ENCODE measurements at places on chromosomes 1 and 21.

DNA sequence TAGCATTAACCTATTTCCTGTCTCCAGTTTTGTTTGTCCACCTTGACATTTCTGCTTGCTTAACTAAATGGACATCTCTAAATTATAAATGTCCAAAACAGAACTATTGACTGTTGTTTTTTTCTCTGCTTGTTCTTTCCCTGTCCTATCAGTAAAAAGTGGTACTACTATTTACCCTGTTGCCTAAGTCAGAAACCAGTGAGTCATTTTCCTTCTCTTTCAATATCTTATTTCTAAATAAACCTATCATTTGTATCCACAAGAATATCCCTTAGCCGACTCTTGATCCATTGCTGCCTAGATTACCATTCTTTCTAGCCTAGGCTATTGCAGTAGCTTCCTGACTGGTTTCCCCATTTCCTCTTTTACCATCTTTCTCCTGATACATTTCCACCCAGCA, 22.5 kb downstream of the MIER1 start:
- no peak for DNase-seq

DNA sequence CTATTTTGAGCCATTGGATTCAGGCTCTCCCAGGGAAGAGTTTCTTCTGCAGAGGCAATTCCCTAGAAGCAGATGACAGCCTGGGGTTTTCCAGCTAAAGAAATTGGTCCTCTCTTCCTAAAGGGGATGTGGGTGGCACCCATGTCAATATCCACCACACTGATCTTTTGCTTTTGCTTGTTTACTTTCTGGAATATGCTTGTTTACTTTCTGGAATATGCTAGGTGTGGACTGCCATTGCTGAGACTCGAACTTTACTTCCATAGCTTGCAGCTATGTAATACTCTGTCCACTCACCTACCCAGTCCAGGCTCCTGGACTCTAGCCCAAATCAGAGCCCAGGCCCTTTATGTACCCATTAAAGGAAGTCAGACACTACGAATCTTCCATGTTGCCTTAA, 92.1 kb upstream of the SMYD2 start:
- no peak for DNase-seq

- DNase-seq: no peak
Measured at GRCh38 chr1:19073311-19074186, 117.1 kb upstream of the IFFO2 start.

- no peak for DNase-seq
Measured at GRCh38 chr1:3455670-3456448, 1.4 kb downstream of the ARHGEF16 start.

- DNase-seq: peak; percentile 44
Measured at GRCh38 chr1:116574581-116575291, 3.9 kb upstream of the CD58 start.

DNA sequence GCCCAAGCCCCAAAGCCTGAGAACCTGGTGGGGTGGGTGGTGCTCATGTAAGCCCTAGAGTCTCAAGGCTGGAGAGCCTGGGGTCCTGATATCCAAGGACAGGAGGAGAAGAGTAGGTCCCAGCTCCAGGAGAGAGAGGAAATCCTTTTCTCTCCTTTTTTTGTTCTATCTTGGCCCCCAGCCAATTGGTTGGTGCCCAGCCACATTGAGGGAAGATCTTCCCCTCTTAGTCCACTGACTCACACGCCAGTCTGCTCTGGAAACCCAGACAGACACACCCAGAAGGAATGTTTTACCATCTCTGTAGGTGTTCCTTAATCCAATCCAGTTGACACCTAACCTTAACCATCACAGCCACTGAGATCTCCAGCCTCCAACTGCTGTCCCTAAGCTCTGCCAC, 16.2 kb upstream of the LIN9 start:
- no peak for DNase-seq

DNA sequence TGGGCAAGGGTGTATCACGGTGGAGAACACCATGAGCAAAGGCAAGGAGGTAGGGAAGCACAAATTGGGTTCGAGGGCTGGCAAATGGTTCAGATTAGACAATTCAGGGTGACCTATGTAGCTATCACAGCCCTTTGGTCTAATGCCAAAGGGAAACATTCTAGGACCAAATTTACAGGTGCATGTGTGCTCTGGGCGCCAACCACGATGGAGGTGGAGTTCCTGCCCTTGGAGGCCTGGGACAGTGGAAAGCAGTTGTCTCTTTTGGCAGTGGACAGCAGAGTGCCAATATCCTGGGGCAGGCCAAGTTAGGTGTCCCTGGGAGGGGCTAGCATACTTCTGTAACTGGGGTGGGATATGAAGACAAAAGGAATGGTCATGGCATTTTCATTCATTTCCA, 40.1 kb downstream of the IGFN1 start:
- DNase-seq: no peak

- no peak for DNase-seq
Measured at GRCh38 chr1:236808564-236809130, 13.6 kb downstream of the MTR start.

DNA sequence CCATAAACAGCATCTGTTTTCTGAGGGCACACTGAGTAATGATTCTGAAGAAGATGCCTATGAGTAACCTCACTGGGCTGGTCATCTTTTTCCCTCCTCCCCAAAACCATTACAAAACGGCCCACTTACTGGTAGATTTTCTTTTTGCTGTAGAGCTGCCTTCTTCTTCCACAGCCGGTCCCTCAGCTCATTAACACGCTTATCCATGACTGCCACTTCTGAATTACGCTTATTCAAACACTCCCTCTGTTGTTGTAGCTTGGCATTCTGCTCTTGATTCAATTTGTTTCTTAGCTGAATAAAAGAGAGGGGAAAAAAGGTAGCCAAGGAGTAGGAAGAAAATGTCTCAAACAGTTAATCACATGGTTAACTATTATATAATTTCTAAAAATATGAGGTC, 43.1 kb downstream of the TP53BP2 start:
- no peak for DNase-seq

GRCh38 chr1:203116091-203116820, 11.3 kb upstream of the ADORA1 start:
- DNase-seq: no peak

DNA sequence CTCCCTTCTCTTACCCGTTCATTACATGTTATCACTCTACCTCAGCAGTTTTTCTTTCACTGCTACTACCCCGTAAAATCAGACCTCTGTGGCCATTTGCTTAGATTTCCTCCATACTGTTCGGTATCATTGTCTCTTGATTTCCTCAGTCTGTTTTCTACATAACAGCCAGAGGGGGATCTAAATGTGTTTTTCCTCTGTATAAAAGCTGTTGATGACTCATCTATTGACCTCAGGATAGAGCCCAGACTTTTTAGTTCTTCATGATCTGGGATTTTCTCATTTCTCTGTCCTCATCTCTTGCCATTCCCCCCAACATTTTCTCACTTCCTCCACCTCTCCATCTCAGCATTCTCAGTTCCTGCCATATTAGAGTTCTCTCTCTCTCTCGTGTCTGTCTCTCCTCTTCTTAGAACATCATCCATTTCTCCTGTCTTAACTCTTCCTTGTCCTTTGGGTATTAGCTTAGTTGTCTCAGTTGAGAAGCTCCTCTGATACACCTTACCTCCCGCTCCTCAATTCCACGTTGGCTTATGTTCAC, 10.5 kb downstream of the OTUD3 start:
- no peak for DNase-seq

- DNase-seq: no peak
Measured at GRCh38 chr1:80359666-80360065, 1353.1 kb upstream of the ADGRL4 start.

GRCh38 chr1:156513185-156513584, 12.6 kb upstream of the MEF2D start:
- no peak for DNase-seq

GRCh38 chr1:63277195-63278192, 44.9 kb upstream of the FOXD3 start:
- DNase-seq: no peak

DNA sequence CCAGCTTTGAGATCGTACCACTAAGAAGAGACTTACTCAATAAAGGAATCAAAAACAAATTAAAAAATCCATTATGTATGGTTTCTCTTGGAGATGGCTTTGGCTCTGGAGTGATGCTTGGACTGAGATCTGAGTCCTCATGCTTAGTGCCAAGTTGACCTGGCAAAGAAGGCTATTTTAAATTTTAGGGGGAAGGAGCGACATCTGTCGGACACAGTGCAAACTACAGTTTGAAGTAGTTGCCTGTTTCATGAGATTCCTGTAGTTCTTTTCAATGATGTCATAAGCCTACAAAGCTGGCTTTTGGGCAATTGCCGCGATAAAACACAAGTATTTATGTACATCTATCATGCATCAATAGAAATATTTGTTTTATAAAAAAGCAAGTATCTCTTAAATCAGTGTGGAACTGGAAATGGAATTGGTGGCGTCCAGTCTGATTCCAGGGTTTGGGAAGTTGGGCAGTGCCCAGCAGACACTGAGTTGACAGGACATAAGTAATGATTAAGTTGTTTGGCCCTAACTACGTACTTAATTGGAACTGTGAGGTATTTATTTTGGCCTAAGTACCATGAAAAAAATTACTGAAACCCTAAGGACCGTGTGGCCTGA, 50.0 kb downstream of the TBCE start:
- DNase-seq: peak; percentile 76

DNA sequence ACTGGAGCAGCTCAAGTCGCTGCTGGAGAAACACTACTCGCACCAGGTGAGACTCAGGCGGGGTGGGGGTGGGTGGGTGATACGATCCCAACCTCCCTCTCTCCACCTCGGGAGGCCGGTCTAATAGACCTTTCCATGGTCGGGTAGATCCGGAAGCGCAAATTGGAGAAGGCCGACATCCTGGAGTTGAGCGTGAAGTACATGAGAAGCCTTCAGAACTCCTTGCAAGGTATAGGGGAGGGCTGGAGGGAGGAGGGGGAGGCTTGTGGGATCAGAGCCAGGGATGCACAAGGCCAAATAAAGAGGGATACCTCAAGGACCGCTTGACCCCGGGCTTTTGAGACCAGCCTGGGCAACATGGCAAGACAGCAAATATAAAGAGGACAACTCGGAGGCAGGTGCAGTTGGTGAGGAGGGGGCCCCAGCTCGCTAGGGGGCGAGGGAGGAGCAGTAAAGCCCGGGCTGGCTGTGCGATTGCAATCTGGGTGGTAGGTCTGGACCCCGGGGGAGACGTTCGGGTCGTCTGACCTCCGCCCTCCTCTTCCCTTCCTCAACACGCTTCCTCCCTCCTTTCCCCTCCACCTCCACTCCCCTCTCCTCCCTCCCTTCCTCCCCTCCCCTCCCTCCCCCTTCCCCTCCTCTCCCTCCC, 546 bp downstream of the HES3 start:
- no peak for DNase-seq

DNA sequence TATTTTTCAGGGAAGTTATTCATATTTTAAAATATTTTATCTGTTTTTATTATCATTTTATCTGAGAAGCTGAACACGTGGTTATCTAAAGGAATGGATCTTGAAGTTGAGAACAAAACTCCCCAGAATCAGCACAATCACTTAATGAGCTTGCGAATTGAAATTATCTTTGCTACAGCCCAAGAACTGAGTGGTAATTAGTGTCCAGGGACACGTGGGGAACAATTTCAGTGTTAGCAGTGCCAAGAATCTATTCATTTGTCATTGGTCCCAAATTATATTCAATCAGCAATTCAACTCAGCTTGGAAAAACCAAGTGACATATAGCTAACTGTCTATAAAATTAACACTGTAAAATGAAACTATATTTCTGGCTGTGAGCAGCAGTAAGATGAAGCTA, 197.6 kb upstream of the UBE2U start:
- DNase-seq: no peak

DNA sequence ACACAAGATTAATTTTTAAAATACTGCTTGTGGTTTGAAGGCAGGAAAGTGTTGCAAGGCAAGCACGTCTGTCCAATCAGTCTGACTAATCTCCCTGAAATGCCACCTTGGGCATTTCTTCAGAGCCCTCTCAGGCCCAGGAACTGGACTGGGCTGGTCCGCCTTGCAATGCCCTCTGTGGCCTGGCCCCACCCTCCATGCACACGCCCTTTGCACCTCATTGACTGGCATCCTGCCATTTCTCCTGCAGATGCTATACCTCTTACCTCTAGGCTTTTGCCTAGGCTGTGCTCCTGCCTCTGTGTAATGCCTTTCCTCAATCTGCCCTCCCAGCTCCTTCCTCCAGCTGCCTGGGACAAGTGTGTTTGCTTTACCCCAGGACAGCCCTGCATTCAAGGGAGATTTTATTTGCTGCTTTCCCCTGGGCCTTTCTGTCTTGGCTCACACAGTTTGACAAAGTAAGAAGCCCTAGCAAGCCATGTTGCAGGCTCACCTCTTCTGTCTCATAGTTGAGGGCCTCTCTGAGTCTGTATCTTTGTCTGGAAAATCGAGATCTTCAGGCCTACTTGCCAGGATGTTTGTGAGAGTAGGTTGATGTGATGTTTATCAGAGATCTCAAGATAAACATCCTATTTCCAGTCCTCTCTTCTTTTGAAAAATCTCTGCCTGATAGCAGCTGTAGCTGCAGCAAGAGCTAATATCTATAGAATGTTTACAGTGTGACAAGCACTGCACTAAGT, 149.2 kb upstream of the JUN start:
- no peak for DNase-seq

DNA sequence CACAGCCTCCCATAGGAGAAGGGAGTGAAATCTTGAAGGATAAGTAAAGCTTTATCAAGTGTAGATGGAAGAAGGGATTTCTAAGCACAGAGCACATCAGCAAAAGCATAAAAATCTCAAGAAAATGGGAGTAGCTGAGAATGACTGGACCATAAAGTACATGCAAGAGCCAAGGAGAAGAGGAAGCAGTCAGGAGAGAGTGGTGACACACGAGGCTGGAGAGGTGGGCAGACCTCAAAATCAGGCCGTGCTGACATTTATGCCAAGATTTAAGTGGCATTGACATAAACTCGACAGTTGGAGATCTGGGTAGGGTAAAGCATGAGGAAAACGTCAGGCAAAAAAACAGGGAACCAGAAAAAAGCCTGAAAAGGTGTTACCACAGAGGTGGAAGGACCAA, 62.3 kb downstream of the GFI1 start:
- no peak for DNase-seq

DNA sequence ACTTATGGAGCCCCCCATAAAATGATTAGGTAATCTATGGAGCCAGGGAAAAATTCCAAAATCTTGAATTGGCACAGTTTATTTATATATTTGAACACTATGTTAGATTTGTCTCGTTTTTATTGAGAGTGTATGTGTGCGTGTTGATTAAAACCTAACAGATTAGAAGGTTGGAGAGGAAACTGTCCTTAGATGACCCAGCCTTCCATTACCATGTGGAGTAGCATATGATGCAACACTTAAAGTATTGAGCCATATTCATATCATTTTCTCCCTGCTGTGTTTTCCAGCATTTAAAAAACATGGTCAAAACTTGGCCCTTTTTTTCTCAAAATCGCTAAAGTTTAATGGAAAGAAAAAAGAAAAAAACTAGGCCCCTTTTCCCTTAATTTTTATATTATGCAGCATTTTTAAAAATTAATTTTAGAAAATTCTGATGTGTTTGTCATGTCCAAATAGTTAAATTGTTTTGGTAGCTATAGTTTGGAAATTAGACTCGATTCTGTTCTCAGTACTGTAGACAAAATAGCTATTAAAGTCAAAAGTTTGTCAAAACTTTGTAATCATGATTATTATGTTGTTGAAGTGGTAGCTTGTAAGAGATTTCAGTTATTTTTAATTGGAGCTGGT, 2.3 kb downstream of the LRRC8D start:
- no peak for DNase-seq
